Stimulated activated CD4-positive, alpha-beta T cell treated with anti-CD3 and anti-CD28 coated beads, Interleukin-1b, Interleukin-23, amount 100 ng/mL, for 48 hours (primary cell): ENCODE measurements at places on chromosomes 4 and X.

DNA sequence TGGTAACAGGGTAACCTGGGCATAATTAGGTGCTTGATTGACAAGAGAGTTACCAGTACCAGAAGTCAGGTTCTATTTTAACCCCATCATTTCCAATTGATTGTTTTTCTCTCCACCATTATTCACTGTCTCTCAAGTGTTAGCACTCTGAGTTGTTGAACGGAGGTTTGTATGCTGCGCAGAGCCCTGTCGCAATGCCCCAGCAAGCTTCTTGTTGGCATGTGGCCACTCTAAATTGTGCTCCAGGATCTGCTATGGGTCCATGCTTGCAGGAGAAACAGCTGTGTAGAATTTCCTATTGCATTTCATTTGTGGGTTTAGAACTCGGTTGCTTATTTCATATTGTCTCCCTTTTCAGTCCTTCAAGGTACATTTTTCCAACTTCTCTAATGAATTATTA is 98.2 kb downstream of the KLHL8 start:
- DNase-seq, result no peak

- no peak for DNase-seq
Observed at GRCh38 chrX:41589634-41590270, 99.0 kb upstream of the GPR34 start.

GRCh38 chrX:110755061-110755460 is 40.6 kb downstream of the CHRDL1 start:
- DNase-seq, result no peak

DNA sequence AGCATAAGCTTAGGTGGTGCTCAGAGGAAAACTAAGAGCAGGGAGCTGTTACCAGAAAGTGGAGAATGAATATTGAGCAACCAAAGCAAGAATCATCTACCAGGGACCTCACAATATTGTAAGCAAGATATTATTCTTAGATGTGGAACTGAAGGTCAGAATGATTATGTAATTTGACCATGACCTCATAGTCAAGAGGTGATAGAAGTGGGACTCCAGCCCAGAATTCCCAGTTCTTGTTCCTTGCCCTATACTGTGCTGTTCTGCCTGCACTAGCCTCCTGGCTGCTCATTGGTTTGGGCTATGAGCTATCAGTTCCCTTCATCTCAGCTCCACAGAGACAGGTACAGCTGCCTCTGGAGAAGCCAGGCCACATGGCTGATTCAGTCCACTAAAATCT is 229.4 kb downstream of the LDB2 start:
- no peak for DNase-seq

- DNase-seq, result no peak
Observed at GRCh38 chr4:82645936-82646565, 84.3 kb upstream of the TMEM150C start.

- no peak for DNase-seq
Observed at GRCh38 chr4:174086829-174087799, 196.4 kb downstream of the FBXO8 start.

DNA sequence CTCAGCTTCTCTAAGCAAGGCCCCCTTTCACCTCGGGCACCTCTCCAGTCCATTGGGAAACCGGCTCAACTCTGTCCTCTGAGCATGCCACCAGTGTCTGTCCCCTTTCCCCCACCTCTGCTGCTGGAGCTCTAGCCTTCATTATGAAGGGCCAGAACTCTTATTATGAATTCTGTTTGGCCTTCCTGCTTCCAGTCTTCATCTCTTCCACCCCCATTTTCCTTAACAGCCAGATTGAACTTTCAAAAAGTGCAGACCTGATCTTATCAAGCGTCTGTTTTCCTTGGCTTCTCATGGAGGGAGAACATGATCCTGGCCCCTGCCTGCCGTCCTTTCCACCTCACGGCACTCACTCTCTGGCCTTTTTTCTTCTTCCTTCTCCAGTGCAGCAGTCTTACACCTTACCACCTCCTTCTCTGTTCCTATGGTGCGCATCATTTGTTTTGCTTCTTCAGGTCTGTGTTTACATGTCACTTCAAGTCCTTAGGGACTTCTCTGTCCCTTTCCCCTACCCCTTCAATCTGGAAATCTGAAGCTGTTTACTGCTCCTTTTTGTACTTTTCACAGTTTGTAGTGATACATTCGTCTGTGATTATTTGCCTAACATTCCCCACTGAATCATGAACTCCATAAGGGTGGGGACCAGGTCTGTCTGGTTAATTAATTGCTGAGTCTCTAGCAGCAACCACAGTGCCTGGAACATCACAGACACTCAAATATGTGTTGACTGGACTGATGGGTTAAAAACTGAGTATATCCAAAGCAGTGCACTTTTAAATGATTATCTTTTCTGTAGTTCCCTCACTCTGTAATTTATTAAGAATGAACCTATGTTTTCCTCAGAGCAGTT is 55.8 kb downstream of the FNIP2 start:
- no peak for DNase-seq

GRCh38 chrX:73266766-73267165 is 52.1 kb upstream of the NAP1L2 start:
- DNase-seq, result no peak
